Activated CD8-positive, alpha-beta memory T cell treated with anti-CD3 and anti-CD28 coated beads for 1 hour (primary cell): ENCODE measurements at places on chromosomes 5 and 9.

DNA sequence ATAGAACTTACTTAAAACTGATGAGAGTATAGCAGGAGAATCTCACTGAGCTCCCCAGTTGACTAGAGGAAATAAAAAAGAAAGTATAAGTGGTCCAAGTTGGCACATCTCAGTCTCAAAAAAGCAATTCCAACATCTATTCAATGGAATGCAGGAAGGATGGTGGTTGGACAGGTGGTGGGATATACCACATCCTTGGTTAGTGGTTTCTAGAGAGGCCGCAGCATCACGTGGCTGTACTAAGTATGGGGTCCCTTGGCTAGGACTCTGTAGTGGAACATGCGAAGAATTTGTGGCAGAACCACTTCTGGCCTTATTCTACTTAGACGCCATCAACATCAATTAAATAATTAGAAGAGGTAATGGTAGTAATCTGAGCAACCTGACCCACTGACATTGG, 232.4 kb downstream of the SAXO1 start:
- DNase-seq = no peak

GRCh38 chr5:125634216-125634835, 788.9 kb upstream of the GRAMD2B start:
- no peak for DNase-seq

GRCh38 chr5:89471115-89471514, 588.1 kb upstream of the MEF2C start:
- DNase-seq = no peak

DNA sequence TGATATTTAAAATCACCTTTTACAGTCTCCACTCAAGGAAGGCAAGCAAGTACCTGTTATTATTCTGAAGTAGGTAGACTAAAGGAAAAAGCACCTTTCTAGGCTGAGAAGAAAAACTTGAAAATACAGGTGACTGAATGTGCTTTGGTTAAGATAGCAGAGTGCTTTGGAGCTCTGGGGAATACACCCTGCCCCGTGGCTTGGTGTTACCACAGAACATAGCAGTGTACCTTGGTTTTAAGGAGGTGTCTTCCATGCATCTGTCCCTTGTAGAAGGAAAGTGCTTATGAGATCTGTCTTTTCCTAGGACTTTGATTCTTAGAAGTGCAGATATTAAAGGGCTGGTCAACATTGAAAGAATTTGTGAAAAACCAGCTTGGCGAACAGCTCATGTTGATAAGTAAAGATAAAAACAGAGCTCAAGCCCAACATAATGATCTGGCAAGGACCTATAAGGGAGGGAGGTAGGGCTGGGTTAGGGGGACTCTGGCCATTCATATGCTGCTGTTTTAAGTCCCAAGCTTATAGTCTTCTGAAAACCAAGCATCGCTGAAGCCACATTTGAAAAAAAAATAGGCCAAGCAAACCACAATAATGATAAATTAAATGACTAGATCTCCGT, 66.8 kb downstream of the ZNF608 start:
- DNase-seq = no peak

DNA sequence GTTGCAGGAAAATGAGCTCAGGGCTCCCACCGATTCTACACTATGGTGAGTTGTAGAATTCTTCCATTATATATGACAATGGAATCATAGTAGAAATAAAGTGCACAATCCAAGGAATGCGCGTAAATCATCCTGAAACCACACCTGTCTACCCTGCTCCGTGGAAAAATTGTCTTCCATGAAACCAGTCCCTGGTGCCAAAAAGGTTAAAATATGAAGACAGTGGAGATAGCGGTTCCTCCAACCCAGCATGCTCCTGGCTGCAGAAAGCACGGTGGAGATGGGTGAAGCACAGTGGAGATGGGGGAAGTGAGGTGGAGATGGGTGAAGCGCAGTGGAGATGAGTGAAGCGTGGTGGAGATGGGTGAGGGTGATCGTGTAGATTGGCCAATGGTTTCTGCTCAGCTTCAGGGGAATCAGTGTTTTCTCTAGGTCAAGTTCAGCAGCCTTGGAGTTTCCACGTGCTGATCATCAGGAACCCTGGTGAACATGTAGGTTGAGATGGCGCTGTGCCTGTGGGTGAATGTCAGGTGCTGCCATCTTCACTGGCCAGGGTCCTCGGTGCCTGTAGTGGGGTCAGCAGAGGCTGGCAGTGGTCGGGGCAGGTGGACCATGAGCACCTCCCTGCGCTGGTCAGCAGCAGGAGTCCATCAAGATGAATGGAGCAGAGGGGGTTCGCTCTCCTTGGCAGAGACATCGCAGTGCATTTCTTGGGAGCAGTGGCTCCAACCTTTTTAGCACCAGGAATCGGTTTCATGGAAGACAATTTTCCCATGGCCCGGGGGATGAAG, 20.3 kb downstream of the PAEP start:
- no peak for DNase-seq

- no peak for DNase-seq
These were observed 82.7 kb downstream of the DOCK8 start for GRCh38 chr9:297104-297972.

GRCh38 chr9:110573305-110573704, 6.2 kb downstream of the SVEP1 start:
- DNase-seq = no peak

- no peak for DNase-seq
These were observed 71.2 kb downstream of the UNC13B start for GRCh38 chr9:35232867-35233544.

- DNase-seq = no peak
These were observed 500.9 kb downstream of the DIRAS2 start for GRCh38 chr9:90141723-90142122.

- no peak for DNase-seq
These were observed 992 bp upstream of the RPP25L start for GRCh38 chr9:34612788-34613390.

GRCh38 chr5:142828797-142829535, 58.8 kb downstream of the ARHGAP26 start:
- no peak for DNase-seq

GRCh38 chr9:136252846-136253245, 7.2 kb upstream of the QSOX2 start:
- DNase-seq = no peak

GRCh38 chr5:180644129-180644824, 5.1 kb downstream of the FLT4 start:
- no peak for DNase-seq

GRCh38 chr5:14713476-14714390, 49.2 kb downstream of the OTULIN start:
- no peak for DNase-seq

- no peak for DNase-seq
These were observed 63.5 kb downstream of the DUSP1 start for GRCh38 chr5:172707285-172708182.

DNA sequence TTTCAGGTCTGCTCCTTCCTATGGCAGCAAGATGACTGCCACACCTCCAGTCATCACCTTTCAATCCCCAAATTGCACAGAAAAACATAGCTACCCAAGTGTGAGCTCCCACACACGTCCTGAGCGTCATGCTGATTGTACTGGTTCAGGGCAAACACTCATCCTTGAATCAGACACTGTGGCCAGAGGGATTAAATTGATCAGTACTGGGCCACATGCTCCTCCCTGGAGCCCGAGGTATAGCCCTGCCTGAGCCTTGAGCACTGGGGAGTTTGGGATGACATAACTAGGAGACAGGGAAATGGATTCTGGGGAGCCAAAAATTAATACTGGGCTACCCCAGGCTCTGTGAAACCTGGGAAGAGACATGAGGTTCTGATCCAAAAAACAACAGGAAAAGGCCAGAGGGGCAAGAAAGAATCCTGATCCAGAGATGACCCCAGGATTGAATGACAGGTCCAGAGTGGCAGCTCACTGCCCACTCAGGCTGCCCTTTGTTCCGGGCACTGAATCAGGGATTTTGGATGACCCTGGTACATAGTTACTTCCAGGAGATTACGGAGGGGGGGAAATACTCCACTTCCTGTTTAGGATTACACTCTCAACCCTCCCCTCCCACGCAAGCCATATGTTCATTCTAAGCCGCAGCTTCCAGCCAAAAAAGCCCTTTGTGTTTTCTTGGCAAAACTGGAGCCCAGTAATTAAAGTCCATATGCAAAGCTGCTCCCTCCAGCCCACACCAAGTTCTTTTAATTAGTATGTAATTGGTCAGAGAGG, 141.6 kb upstream of the SPRY4 start:
- DNase-seq = no peak

DNA sequence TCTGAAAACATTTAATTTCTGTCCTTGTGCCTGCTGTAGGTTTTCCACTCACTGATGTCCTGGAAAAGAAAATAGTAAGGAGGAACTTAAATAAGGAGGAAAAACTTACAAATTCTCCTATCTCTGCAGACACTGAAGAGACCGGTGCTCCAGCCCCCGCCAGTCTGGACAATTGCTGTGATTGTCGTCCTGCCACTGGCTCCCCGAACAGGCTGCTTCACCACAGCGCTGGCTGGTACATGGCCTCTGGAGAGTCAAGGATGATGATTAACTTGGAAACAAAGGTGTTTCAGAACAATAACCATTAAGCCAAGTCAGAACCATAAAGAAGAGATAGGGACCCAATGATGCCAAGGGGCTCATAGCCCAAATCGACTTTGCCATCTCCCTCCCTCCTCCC, 7.3 kb downstream of the PLAC8L1 start:
- DNase-seq = no peak

GRCh38 chr5:148805326-148806290, 20.8 kb upstream of the ADRB2 start:
- DNase-seq = no peak

DNA sequence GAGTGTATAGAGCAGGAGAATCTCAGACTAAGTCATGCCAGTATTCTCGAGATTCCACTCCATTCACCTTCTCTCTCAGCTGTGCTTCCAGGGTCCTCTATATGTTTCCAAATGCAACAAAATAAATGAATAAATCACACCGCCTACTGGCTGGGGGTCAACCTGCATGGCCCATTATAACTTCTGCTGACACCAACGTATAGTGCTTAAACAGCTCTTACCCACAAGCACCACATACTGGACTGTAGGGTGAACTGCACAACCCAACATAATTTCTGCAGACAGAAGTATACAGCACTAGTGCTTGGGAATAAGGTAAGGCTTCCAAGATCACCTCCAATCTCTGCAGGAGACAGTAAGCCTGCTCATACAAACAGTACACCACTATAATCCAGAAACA, 33.1 kb upstream of the HTR4 start:
- no peak for DNase-seq

DNA sequence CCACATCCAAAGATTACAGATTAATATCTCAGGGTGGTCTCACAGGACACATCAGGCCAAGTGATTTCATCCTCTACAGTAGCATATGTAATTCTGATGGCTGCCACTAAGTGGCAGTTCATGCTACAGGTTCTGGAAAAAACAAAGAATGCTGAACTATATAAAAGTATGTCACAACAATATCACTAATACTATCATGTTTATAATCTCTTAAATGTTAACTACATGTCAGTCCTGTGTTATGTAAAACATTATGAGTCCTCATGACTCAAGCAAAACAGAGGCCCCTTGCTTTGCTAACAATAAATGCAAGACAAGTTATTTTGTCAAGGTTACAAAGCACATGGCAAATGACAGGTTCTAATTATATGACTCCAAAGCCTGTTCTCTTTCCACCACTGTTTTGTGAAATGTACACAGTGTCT, 233.2 kb downstream of the FBXL17 start:
- DNase-seq = no peak

GRCh38 chr5:119357808-119358529, 2.1 kb downstream of the TNFAIP8 start:
- DNase-seq = no peak

- DNase-seq = no peak
These were observed 31.7 kb downstream of the UBE2QL1 start for GRCh38 chr5:6480133-6481051.

- no peak for DNase-seq
These were observed 89.5 kb downstream of the UGCG start for GRCh38 chr9:111986035-111986556.

DNA sequence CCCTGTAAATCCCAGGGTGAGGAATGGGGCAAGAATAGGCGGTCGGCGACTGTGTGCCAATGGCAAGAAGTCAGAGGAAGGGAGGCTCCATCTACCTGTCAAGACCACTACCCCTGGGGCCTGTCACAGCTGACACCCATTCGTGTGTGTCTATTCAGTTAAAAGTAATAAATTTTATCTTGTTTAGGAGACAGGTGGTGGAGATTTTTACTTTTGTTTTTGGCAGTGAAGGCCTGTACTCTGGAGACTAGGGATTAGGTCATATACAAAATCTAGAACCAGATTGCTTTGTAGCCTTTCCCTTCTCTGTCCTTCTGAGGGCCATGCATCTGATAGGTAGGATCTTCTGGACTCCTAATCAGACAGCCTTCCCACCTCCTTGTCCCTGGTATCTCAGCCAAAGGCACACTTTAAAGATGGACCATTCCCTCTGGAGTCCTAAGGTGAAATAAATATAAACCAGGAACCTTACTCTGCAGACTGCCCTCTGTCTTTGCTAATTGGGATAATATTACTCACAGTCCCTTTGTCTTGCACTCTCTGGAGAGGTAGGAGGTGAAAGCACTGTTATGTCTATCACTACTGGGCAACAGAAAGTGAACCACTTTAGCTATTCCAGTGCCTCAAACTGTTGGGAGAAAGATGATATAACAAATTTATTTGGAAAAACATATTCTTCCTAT, 213.2 kb upstream of the ACTBL2 start:
- DNase-seq = no peak

DNA sequence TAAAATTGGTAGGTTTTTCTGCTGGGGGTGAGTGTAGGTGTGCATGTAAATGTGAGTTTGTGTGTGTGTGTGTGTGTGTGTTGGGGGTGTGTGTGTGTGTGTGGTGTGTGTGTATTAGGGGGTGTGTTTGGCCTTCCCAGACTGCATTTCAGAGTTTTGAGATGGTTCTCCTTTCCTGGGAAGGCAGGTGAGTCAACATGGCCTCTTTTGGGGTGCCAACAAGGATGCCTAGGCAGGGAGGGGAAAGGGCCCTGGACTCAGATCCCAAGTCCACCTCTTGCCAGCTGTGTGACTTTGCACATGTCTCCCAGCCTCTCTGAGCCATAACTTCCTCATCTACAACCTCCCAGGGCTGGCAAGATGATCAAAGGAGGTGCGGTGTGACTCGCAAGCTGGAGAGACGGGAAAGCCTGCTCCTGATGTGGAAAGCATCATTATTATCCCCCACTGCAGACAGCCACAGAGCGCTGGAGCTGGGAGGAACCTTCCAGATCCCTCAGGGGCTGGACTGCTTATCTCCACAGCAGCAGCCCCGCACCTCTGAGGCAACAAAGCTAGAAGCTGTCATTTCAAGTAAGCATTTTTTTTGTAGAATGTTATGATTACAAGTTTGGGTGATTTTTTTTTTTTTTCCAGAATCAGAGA, 63.5 kb upstream of the TBC1D2 start:
- no peak for DNase-seq

GRCh38 chr5:91491229-91491628, 108.1 kb upstream of the ARRDC3 start:
- DNase-seq = no peak

GRCh38 chr9:4489919-4490704, at the start of gene SLC1A1:
Gene SLC1A1, plus strand, starts transcription at chr9:4490468. Its CDS starts 212 bp downstream, at chr9:4490680.
- DNase-seq = no peak

- DNase-seq = no peak
These were observed 12.3 kb upstream of the STING1 start for GRCh38 chr5:139494832-139495231.
